ENCODE measurements at places on chromosomes 16 and 17. TPM values are rescaled to one million over a fixed set of nuclear protein-coding genes. Genes with fewer than 3 reads are reported as not detected.

Gene MYH2
- not detected for total RNA-seq

Gene ABCA8
- total RNA-seq = not detected

Gene TMIGD1
- not detected for total RNA-seq

- no peak for DNase-seq
Observed at GRCh38 chr16:83066881-83067280, 440.1 kb downstream of the CDH13 start.

DNA sequence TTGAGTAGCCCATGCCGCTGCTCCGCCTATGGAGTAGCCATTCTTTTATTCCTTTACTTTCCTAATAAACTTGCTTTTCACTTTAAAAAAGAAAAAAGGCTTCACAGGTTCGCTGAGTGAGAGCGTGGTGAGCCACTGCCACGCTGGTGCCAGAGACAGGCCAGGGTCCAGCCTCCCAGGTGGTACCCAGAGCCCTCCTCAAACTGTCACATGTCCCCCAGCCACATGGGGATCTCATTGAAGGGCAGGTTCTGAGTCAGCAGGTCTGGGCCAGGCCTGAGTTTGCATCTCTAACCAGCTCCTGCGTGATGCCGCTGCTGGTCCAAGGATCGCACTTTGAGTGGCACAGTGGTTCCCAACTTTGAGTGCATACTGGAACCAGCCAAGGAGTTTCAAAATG lies 36.2 kb downstream of the RBFOX3 start:
- no peak for DNase-seq

- no peak for DNase-seq
Observed at GRCh38 chr17:80907281-80907680, 84.4 kb upstream of the CHMP6 start.

GRCh38 chr16:88726981-88727380 lies 20.7 kb downstream of the CTU2 start:
- DNase-seq = no peak

DNA sequence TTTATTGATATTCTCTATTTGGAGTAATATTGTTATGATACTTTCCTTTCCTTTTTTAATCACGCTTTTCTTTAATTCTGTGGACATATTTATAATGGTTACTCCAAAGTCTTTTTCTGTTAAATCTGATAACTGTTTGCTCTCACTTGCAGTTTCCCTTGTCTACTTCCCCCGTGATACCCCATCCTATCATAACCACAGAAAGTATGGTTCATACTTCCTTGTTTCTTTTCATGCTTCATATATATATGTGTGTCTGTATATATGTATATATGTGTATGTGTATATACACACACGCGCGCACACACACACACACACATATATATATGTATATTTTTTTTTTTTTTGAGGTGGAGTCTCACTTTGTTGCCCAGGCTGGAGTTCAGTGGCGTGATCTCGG lies 23.5 kb downstream of the SPECC1 start:
- DNase-seq = no peak

GRCh38 chr16:66572356-66572755 lies 6.1 kb downstream of the CMTM1 start:
- DNase-seq = no peak

- DNase-seq = peak; percentile 69
Observed at GRCh38 chr16:48503779-48504178, 106.2 kb downstream of the N4BP1 start.

DNA sequence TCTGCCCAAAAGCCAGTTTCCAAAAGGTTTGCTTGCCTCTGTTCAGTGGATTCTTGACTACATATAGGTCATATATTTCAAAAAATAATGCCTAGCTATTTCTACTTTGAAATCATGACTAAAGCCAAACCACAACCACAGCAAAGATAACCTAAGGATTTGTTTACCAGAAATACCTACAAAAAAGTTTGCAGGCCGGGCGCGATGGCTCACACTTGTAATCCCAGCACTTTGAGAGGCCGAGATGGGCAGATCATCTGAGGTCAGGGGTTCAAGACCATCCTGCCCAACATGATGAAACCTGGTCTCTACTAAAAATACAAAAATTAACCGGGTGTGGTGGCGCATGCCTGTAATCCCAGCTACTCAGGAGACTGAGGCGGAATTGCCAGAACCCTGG lies 15.2 kb downstream of the CARHSP1 start:
- no peak for DNase-seq

DNA sequence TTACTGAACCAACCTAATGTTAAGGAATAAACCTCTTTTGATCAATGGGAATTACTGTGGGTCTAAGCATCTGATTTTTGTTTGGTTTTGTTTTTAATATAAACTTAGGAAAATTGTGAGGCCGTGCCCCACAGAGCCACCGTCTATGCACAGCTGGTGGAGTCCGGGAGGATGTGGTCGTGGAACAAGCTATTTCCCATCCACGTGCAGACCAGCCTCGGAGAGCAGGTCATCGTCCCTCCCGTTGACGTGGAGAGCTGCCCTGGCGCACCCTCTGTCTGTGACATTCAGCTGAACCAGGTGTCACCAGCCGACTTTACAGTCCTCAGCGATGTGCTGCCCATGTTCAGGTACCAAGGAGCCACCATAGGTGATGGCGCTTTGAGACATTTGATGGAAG lies 28.4 kb downstream of the PRMT7 start:
- DNase-seq = no peak

DNA sequence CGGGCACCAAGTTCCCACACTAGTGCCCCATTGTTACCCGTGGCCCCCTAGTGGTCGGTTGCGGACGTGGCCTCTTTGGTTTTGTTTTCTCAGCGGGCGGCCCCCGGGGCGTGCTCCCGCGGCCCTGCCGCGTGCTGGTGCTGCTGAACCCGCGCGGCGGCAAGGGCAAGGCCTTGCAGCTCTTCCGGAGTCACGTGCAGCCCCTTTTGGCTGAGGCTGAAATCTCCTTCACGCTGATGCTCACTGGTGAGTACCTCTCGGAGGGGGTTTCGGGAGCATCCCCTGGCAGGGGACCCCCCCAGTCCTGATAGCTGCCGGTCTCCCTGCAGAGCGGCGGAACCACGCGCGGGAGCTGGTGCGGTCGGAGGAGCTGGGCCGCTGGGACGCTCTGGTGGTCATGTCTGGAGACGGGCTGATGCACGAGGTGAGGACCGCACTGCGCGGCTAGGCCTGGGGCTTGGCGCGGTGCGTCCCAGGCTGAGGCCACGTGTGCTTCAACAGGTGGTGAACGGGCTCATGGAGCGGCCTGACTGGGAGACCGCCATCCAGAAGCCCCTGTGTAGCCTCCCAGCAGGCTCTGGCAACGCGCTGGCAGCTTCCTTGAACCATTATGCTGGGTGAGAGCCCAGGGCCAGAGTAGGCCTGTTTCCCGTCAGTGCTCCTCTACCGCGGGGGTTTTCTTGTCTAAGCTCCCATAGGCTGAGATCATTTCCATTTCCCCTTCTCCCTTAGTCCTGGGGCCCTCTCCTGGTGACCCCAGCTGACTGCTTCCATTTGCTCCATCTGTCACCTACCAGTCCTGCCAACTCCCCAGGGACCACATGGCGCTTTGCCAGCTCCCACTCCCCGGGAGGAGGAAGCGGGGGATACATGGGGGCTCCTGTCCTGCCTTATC lies 1.7 kb downstream of the SPHK1 start:
- peak; percentile 80 for DNase-seq

- no peak for DNase-seq
Observed at GRCh38 chr16:12794486-12795387, 8.9 kb downstream of the CPPED1 start.

GRCh38 chr17:78667741-78668640 lies 90.8 kb upstream of the DNAH17 start:
- no peak for DNase-seq
